ENCODE measurements at places on chromosomes 4 and X.

DNA sequence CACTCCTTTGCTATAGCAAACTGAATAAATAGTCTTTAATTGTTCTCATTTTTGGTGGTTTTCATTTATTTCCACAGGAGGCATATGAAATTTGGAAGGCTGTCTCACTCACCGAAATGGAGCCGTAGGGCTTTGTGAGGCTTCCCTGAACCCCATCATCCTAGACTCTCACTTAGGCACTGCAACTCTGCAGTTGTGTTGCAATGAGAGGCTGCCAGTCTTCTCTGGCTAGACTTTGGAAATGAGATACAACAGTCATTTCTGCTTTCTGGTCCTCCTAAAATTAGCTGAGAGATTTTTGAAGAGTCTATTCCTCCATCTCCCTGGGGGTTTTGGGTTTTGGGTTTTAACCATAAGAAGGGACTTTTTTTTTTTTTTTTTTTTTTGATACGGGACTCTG lies 146.5 kb downstream of the SH3BGRL start:
- no peak for DNase-seq

GRCh38 chr4:142698552-142698951 lies 147.5 kb downstream of the INPP4B start:
- DNase-seq, result no peak

GRCh38 chrX:117711782-117712181 lies 404.8 kb downstream of the KLHL13 start:
- no peak for DNase-seq

DNA sequence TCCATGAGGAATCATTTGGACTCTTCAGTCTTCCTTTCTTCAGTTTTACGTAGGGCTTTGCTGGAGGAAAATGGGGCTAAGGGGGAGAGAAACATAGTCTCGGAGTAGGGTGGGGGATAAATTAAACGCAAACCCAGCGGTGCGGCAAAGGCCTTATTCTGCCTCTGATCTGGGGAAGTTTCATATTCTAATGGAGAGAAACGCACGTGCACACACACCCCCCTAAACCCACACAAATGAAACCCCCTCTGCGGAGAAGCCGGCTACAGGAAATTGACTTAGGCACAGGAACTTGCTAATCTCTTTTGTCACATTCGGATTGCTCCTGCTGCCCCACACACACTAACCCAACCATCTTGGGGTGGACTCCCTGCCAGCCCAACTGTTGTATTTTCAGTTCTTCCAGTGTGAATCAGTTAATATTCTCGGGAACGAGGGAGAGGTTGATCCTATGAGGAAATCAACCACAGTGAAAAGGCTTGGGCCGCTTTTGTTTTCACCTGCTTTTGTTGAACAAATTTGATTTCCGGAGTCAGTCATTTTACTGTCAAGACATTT lies at the start of gene RHOH:
RHOH (plus strand) TSS at position 308 of the 558 bp plus-strand sequence. CDS start 46,356 bp downstream, outside the sequence.
- no peak for DNase-seq

- peak; percentile 0 for DNase-seq
Observed at GRCh38 chrX:49754233-49754857, 58.6 kb upstream of the PAGE1 start.

DNA sequence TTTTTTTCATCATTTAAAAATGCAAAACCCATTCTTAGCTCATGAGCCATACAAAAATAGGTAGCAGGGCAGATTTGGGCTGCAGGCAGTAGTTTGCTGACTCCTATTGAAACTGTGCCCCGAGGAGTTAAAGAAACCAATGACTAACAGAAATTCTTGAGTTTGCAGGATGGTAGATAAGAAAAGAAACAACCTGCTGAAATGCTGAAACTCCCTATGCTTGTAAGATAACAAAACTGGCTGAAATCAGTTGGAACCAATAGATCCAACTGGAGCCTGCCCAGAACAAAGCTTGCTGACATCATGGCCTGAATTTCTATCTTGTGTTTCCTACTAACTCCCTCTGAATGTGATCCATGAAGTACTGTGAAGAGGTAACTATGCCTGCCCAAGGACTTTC lies 68.6 kb downstream of the ANOS1 start:
- no peak for DNase-seq

- DNase-seq, result no peak
Observed at GRCh38 chr4:44522761-44523445, 74.3 kb upstream of the KCTD8 start.
